ENCODE measurements at places on chromosomes 5 and 9.

- DNase-seq = no peak
Observed at GRCh38 chr9:14439555-14439954, 125.6 kb upstream of the NFIB start.

- no peak for DNase-seq
Observed at GRCh38 chr5:143206196-143207053, 197.1 kb downstream of the NR3C1 start.

GRCh38 chr5:75839547-75839946, 122.3 kb upstream of the POC5 start:
- no peak for DNase-seq

DNA sequence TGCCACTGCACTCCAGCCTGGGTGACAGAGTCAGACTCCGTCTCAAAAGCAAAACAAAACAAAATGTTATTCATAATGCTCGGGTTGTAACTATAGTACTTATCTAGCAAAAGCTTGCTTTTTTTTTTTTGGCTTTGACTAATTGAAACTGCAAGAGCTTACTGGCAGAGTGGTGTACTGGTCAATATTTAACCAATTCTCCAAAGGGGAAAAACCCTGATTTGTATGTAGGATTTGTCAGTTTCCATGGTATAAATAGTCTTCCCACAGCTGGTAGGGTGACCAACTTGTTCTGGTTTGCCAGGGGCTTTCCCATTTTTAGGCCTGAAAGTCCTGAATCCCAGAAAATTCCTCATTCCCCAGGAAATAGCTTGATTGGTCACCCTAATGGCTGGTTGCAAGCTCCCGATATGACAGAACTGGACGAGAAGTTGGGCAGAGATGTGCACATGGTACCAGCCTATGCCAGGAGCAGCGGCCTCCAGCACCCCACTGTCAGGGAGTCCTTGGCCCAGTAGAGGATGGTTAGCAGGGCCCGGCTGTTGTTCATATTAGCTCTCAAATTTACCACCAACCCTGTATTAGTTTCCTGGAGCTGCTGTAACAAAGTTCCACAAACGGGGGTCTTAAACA, 58.0 kb downstream of the FXN start:
- DNase-seq = no peak

GRCh38 chr5:179795863-179796833, 2.4 kb downstream of the LTC4S start:
- no peak for DNase-seq

DNA sequence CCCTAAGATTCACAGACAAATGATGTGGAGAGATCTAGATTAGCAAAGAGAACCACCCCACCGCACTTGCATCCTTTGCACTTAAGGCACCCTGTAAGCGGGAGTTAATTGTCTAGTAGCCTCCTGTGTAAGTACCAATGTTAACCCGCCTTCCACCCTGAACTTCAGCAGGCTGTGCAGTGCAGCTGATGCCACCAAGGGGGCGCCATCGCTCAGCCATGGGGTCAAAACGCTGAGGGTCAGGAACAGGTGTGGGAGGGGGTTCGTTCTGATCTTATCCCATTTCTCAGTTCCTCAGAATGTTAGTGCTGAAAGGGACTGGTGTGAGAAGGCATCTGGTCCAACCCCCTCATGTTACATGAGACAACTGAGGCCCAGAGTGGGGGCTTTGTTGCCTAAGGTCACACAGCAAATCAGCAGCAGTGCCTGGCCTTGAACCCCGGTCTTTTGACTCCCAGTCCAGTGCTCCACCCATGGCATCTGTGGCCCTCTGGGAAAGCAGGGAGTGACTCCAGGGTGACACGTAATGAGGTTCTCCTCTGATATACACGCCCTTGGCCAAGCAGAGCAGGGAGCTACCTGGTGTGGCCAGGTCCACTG, 57.3 kb downstream of the CYFIP2 start:
- DNase-seq = no peak

DNA sequence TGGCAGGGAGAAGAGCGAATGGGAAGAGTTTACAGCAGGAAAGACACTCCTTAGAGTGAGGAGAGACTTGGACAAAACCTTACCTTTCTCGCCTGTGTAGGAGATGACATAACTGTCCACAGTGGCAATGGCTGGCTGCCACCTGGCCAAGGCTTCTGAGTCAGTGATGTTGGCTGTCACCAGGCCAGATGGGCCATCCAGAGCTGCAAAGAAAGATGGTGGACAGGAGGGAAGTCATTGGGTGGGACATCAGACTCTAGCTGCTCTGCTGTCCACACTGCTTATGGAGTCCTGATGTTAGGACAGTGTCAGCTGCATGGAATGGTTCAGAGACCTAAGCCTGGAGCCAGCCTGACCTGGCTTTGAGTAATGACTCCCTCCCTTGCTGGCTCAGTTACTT, 79.8 kb downstream of the TNC start:
- no peak for DNase-seq

- DNase-seq = no peak
Observed at GRCh38 chr5:179079165-179079987, 19.2 kb downstream of the ZNF354C start.

- DNase-seq = no peak
Observed at GRCh38 chr9:93259490-93260262, 75.7 kb downstream of the WNK2 start.

DNA sequence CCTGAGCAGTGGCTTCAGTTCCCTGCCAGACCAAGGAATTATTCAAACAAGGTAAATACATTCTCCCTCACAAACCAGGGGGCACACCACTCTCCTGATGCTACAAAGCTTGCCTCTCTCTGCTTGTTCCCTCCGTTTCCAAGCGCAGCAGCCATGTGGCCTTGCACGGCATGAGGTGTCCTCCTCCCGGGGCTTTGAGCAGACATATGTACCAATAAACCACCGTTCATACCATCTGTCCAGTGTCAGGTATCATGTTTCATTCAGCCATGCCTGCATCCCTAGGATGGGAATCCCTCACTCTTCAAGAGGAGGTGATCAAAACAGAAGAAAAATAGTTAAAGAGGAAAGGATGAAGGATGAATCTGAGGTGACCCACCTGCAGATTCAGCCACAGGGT, 282.7 kb downstream of the ENC1 start:
- no peak for DNase-seq

DNA sequence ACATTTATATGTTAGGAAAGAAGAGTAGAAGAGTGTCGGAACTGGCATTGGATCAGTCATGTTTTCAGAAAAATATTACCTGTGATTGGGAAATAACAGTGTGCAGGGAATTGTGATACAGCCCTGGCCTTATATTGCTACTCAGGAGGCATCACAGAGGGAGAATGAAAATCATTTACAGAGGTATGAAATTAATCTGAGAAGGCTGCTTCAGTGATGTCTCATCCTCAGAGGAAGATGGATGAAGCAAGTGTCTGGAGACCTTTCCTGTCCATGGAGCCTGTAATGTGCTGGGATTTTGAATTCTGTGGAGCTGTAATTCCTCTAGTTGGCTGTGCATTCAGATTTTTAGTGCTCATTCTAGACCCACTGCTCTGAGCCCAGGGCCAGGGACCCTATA, 3.8 kb downstream of the ACTBL2 start:
- no peak for DNase-seq

- DNase-seq = no peak
Observed at GRCh38 chr9:7578951-7579350, 220.6 kb downstream of the DMAC1 start.

DNA sequence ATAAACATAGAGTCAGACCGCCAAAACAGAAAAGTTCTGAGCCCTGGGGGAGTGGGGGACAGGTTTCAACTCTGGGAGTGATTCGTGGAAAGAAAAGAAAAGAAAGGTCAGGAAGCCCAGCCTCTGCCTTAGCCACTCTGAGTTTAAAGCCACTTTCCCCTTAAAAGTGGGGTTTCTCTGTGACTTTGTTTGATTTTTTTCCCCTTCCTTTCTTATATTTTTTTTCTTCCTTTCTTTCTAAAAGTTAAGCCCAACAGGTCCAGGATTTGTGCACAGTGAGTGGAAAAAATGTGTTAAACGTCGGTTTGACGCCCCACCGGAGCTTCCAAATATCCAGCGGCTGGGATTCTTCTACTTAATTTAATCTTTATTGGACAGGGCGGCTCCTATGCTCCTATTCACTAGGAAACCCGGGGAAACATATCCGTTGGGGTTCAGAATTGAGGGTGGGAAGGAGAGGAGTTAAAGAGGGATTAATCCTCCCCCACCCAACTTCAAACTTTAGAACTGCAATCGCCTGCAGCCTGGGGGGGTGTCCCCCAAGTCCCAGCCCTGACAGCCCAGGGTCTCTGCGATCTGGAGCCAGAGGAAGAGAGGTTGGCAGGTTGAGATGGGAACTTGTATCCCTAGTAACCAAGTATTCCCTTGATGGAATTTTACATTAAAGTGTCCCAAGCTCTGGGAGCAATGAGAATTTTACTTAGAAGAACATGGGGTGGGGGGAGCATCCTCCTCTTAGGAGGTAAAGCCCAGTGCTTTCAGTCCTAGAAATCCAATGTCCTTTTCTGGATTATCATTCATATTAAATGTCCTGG, 6.3 kb downstream of the NR2F1-AS1 start:
- no peak for DNase-seq

- DNase-seq = no peak
Observed at GRCh38 chr5:89849830-89850512, 559.6 kb downstream of the CETN3 start.

DNA sequence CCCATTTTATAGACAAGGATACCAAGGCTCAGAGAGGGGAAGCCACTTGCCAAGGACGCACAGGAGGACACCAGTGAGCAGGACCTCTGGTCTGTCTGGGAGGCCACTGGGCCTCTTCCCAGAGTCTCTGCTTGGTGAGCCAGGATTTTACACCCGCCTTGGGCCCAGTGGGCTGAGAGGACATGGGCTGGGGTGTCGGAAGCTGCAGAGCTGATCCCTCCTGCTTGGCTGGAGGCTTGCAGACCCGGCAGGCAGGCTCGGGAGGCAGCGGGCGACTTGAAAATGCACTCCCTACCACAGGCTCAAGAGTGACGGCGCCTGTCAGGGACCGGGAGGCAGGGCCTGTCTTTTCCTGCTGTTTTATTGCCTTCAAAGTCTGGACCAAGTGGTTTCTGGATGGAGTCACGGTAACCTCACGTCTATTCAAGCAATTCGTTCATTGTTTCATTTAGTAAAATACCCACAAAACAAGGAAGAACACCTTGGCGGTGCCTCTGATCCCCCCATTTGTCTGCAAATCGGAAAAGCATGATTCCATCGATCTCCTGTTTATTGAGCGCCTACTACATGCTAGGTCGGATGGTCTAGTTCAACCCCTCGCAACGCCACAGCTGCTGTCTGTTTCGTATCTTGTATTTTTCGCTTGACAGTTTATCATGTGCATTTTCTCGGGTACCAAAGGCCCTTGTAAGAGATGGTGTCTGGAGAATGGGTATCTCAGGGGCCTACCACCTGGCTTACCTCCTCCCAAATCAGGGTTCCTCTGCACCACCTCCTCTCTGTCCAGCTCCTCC, 108.1 kb upstream of the IER5L start:
- no peak for DNase-seq

DNA sequence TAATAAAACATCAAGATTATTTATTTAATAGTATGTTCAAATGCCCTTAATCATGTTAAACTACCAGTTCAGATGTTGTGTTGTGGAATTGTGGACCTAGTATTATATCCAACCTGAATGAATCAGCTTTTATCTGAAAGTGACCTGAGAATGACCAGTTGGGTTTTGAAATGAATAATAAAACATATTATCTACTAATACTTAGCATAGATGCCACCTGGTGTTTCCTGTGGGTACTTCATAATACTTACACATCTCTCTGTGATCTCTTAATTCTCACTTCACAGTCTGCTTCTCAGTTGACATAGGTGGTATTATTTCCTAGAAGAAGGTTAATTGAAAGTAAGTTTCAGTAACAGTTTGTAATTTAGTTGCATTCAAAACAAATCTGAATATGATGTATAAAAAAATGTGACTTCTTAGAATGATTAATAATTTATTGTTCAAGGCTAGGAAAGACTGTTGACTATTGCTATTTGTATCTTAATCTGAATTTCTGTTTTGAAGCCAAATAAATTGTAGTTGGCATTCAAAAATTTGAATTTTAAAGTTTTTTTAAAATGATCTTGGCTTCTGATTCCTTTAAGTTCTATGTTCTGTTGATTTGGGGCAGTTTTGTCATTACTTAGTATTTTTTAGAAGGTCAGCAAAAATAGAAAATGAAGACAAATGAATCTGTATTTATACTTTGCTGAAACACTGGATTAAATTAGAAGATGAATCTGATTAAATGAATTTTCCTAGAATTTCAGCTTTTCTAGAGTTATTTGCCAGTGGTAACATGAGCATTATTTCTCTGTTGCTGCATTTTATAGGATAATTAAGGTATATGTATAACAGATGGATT, 48.2 kb downstream of the KIF2A start:
- DNase-seq = peak; percentile 11

DNA sequence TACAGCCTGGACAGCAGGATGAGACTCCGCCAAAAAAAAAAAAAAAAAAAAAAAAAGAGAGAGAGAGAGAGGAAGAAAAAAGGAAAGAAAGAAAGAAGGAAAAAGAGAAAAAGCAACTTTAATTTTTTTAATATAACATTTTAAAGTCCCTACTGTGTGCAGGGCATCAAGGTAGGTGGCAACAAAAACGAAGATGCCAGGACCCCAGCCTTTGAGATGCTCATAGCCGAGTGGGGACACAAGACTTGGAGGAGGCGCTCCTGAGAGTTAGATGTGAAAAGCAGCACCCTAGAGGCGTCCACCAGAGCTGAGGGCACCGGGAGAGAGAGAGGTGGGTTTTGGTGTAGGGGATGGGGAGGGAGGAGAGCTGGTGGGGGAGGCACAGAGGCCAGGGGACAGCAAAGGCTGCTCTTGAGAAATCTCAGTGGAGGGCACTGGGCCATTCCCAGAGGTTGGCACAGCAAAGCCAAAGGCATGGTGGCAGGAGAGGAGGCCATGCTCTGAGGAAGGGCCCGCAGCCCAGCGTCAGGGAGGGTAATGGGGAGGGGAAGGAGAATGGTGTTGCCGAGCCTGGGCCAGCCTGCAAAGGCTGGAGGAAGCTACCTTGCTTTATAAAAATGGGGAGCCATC, 135.6 kb downstream of the C9orf50 start:
- DNase-seq = no peak

GRCh38 chr5:54577528-54577927, 60.0 kb downstream of the SNX18 start:
- no peak for DNase-seq

GRCh38 chr9:21970800-21971640, 23.2 kb downstream of the CDKN2A start:
- no peak for DNase-seq

DNA sequence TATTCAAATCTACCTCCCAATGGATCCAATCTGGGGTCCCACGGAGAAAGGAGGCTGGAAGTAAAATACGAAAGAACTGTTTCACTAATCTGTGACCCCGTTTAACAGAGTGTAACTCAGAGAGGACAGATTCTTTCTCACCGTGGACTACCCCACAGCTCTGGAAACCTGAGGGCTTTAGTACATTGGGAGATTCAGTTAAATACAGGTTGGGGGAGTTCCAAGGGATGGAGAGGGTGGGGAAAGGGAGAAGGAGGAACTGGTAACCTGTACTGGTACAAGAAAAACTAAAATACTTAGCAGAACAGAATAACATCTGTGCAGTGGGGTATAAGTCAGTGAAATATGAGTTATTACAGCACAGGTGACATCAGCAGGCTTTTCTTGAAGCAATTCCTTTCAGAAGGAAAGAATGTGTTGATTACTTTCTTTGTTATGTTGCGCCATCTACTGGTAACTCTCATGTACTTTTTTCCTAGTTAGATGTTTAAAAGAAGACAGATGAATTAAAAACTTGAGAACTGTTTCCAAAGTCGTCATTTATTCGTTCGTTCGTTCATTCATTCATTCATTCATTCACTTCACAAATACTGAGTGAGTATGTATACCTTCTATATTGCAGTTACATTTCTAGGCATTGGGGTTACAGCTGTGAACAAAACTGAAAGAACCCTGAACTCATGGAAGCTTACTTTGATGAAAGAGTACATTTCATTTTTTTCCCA, 30.0 kb upstream of the STOM start:
- peak; percentile 53 for DNase-seq

- DNase-seq = no peak
Observed at GRCh38 chr9:88742483-88742882, 207.5 kb downstream of the NXNL2 start.
